Glutamatergic neuron (in vitro differentiated cells): ENCODE measurements at places on chromosomes 4 and X.

DNA sequence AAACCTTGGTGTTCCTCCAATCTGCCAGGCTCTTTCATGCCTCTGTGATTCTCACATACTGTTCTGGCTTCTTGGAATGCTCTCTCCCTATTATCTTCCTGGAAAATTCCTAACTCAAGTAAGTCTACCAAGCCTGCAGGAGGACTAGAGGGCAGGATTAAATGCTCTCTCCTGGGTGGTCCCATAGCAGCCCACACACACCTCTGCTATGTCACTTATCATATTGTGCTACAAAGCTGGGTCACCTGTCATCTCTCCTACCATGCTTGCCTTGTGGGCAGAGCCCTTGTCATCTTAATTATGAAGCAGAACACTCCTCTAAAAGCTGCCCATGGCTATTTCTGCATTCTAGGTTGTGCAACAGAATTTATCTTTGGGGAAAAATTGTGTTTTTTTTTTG lies 344.5 kb upstream of the NOCT start:
- no peaks in the 10 kb centered on the region for H3K36me3 ChIP-seq
- no peak for DNase-seq
- H3K27me3 ChIP-seq = peaks cover 2% of the 10 kb centered on the region
- H3K27ac ChIP-seq = no peak overlapping the region

- no peak for DNase-seq
- no peak overlapping the region for H3K27ac ChIP-seq
- no peaks in the 10 kb centered on the region for H3K27me3 ChIP-seq
- H3K4me1 ChIP-seq = no peaks in the 10 kb centered on the region
- H3K36me3 ChIP-seq = no peaks in the 10 kb centered on the region
Measured at GRCh38 chrX:46683048-46683447, 75.9 kb downstream of the SLC9A7 start.

DNA sequence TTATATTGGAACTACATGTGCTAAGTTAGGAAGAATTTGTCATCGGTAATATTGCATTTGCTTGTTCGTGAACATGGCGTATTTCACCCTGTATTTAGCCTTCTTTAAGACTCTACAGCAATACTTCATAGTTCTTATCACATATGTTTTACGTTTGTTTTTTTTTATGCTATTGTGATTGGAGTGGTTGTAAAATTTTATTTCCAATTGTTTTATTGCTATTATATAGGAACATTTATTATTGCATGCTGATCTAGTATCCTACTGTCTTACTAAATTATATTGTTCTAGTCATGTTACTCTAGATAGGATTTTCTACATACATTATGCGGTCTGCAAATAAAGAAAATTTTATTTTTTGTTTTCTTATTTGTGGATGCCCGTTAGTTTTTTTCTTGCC lies 107.4 kb downstream of the KDM6A start:
- H3K36me3 ChIP-seq = no peaks in the 10 kb centered on the region
- DNase-seq = no peak
- H3K4me3 ChIP-seq = no peak overlapping the region
- H3K4me1 ChIP-seq = no peaks in the 10 kb centered on the region

GRCh38 chr4:183968502-183968901 lies 63.4 kb downstream of the STOX2 start:
- H3K27ac ChIP-seq = no peak overlapping the region
- no peak overlapping the region for H3K4me3 ChIP-seq
- H3K4me1 ChIP-seq = peaks cover 37% of the 10 kb centered on the region
- peaks cover 17% of the 10 kb centered on the region for H3K36me3 ChIP-seq
- no peak for DNase-seq
- no peaks in the 10 kb centered on the region for H3K27me3 ChIP-seq

DNA sequence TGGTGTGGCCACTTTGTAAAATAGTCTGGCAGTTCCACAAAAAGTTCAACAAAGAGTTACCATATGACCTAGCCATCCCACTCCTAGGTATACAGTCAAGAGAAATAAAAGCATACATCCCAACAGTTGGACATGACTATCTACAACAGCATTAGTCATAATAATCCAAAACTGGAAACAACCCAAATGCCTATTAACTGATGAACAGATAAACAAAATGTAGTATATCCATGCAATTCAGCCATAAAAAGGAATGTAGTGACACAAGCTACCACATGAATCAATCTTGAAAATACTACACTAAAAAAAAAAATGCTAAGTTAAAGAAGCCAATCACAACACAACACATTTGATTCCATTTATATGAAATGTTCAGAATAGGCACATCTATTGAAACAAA lies 16.1 kb downstream of the MED14 start:
- H3K36me3 ChIP-seq = no peaks in the 10 kb centered on the region
- H3K27ac ChIP-seq = no peak overlapping the region
- H3K4me1 ChIP-seq = no peaks in the 10 kb centered on the region
- H3K4me3 ChIP-seq = no peak overlapping the region
- no peak for DNase-seq
- H3K27me3 ChIP-seq = no peaks in the 10 kb centered on the region

DNA sequence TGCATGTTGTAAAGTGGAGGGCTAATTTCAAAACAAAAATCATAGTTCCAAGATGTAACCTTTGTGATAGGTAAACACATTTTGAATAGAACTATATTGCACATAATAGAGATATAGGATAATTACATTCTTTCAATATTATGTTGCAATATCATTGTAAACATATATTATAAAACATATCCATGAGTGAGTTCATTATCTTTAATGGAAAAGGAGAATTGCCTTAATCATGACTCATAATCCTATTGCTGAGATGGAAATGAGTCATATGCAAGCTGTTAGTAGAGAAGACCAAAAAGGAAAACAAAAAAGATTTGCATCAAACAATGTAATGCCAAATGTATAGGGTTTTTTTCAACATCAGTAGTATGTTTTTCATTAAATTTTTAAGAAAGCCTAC lies 73.7 kb upstream of the WDR44 start:
- no peak overlapping the region for H3K4me3 ChIP-seq
- H3K4me1 ChIP-seq = no peaks in the 10 kb centered on the region
- no peaks in the 10 kb centered on the region for H3K27me3 ChIP-seq
- H3K27ac ChIP-seq = no peak overlapping the region
- DNase-seq = no peak

DNA sequence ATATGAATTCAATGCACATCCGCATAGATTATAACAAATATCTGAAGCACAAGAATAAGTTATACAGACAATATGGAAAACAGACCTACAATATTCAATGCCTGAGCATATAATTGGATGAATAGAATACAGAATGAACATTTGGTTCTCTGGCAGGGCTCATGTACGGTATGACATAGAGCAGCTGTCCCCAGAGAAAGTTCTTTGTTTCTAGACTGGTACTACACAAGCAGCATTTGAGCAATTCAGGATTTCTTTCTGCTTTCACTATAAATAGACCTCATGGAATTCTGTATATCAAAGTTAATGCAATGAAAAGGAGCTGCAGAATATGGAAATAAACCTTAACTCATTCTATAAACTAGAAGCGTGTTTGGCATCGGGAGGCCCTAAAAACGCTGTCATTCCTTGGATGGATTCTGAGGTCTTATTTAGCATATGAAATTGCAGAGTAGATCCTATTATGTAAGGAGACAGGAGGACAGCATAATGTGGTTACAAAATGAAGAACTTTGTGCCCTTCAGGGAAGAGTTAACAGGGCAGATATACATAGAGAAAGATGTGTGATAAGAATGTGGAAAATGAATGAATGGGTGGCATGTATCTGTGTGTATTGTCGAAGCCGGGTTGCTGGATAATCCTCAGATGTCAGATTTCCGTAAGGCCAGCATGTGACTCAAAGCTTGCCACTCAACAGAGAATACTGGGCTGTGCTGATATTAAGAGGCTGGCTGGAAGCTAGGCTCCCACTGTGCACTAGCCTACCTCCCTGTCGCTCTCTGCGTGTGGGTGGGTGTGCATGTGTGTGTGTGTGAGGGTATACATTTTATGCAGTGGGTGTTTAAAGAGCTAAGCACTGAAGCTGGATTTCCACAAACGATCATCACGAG lies 103.3 kb upstream of the SLC4A4 start:
- H3K4me1 ChIP-seq = peaks cover 4% of the 10 kb centered on the region
- H3K27ac ChIP-seq = no peak overlapping the region
- H3K36me3 ChIP-seq = no peaks in the 10 kb centered on the region
- H3K4me3 ChIP-seq = no peak overlapping the region
- no peak for DNase-seq
